Activated naive CD8-positive, alpha-beta T cell treated with anti-CD3 and anti-CD28 coated beads, Interleukin-2, amount 50 U/mL, for 24 hours (primary cell): ENCODE measurements at places on chromosomes 7 and 10.

DNA sequence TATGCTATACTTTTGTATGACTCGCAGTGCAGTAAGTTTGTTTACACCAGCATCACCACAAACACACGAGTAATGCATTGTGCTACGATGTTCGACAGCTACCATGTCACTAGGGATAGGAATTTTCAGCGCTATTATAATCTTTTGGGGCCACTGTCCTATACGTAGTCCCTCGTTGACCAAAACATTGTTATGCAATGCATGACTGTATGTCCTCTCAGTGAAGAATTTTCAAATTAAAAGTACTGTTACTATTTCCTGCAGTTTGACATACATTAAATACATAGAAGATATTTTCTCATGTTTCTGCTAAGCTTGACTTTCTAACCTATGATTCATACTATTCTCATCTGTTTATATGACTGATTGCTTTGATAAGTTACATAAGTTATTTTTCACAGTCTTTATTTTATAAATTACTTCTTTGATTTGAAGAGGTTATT is 203.6 kb downstream of the VTI1A start:
- DNase-seq: no peak

- DNase-seq: no peak
Measured at GRCh38 chr7:47233996-47234395, 347.9 kb downstream of the TNS3 start.

DNA sequence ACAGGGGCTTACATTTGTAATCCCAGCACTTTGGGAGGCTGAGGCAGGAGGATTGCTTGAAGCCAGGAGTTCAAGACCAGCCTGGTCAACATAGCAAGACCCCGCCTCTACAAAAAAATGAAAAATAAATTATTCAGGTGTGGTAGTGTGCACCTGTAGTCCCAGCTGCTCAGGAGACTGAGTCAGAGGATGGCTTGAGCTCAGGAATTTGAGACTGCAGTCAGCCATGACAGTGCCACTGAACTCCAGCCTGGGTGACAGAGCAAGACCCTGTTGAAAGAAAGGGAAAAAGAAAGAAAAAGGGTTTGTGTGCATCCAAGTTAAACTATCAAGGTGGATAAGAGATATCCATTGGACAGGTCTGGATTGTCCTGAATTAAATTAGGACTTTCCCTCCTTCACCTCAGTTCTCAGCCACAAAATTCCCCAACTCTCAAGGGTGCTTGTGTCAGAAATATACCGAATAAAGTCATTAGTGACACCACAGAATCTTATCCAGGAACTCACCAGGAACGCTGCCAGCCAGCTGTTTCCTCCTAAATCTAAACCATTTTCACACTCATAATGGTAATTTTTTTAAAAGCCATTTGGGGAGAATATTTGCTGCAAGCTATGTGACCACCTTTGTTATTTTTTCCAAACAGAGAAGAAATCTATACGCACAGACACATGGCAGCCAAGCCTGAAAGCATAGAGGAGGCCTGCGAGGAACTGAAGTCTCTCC is 12.0 kb downstream of the AFAP1L2 start:
- no peak for DNase-seq

GRCh38 chr10:43595739-43596298 is 10.4 kb upstream of the ZNF485 start:
- DNase-seq: no peak

DNA sequence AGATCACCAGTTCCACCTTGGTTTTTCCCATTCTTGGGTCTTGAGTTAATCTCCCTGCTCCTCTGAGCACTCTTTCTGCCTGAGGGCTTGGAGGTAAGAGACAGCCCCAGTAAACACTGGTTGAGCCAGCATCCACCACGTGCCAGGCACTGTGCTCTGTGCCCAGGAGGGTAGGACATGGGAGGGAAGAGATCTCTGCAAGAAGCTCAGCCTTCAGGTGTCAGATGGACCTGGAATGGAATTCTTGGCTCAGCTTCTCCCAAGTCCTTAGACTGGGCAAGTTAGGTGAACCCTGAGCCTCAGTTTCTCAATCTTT is 2.5 kb downstream of the ZYX start:
- DNase-seq: no peak

- DNase-seq: no peak
Measured at GRCh38 chr7:140297192-140297591, 101.1 kb downstream of the SLC37A3 start.

DNA sequence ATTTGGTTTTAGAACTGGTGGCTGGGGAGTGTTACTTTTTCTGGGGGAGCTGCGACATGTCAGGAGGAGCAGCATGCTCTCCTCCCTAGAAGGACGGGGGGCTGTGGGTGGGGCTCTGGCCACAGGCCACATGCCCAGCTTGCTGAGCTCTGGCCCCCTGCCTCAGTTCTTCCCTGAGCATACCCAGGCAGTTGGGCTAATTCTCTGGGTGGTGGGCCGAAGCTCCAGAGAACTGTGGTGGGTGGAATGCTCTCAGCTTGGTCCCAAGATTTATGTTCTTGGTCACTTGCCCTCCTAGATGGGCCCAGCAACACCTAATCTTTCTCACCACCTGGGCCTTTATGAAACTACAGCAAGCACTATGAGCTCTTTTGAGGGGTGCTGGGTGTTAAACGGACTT is 5.1 kb upstream of the ZNF775 start:
- no peak for DNase-seq

DNA sequence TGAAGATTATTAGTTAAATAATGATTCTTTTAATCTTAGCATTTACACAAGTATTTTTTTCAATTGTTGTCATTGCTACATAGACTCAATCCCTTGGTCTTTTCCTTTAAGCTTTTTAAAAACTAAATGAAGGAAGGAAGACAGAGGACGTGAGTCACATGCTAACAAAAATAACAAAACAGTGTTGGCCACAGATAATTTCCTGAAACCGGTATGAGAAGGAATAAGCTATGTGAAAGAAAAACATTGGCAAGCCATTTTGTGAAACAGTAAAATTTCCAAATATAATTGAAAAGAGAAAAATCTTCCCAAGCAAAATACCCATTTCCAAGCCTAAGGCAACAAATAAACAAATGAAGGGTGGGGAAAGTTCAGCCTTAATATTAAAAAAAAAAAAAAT is 223.0 kb downstream of the AHR start:
- DNase-seq: no peak

DNA sequence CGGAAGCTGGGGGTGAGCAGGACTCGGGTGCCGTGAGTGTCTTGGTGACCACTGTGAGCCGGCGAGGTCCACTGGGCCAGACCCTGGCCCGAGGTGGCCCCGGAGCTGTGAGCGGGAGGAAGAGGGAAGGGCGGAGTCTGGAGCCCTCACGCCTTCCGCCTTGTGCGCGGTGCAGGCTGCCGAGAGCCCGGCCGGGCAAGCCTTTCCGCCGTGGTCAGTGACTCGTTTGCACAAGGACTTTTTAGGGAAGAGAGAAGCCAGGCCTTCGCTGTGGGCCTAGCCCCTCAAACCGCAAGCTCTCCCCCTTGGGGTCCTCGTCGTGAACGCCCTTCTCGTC is 40.9 kb upstream of the ZNF32 start:
- DNase-seq: peak; percentile 47

- DNase-seq: no peak
Measured at GRCh38 chr7:39073432-39073831, 95.7 kb downstream of the POU6F2 start.

GRCh38 chr7:103823084-103823483 is 166.4 kb downstream of the RELN start:
- no peak for DNase-seq

DNA sequence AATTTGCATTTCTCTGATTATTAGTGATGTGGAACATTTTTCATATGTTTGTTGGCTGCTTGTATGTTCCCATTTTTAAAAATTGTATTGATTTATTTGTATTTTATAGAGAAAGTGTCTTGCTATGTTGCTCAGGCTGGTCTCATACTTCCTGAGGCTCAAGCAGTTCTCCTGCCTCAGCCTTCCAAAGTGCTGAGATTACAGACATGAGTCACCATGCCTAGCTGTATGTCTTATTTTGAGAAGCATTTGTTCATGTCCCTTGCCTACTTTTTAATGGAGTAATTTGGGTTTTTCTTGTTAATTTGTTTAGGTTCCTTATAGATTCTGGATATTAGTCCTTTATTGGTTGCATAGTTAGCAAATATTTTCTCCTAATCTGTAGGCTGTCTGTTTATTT is 214.2 kb upstream of the KAT6B start:
- DNase-seq: no peak

DNA sequence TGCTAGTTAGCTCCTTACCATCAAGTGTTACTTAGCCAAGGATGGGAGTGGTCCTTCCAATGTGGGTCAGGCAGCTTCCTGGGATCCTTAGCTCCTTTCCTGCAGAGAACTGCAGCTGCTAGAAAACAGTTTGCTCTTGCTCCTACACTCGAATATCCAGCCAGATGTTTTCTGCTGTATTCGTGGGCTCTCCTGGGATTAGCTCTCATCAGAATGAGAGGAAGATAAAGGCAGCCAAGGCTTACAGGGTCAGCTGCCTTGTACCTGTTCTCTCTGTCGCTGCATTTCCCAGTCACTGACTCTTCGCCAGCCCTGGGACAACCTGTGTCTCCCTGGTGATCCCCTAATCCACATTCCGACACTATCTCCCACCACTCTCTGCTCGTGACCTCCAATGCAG is 29.0 kb downstream of the NEUROD6 start:
- no peak for DNase-seq

GRCh38 chr7:78412216-78412858 is 613.8 kb downstream of the PHTF2 start:
- DNase-seq: no peak

- no peak for DNase-seq
Measured at GRCh38 chr7:67462781-67463191, 466.2 kb downstream of the TYW1 start.

- peak; percentile 72 for DNase-seq
Measured at GRCh38 chr7:127253281-127254162, 781 bp upstream of the GRM8 start.

- DNase-seq: peak; percentile 12
Measured at GRCh38 chr7:77538281-77539212, 1.5 kb downstream of the PTPN12 start.

DNA sequence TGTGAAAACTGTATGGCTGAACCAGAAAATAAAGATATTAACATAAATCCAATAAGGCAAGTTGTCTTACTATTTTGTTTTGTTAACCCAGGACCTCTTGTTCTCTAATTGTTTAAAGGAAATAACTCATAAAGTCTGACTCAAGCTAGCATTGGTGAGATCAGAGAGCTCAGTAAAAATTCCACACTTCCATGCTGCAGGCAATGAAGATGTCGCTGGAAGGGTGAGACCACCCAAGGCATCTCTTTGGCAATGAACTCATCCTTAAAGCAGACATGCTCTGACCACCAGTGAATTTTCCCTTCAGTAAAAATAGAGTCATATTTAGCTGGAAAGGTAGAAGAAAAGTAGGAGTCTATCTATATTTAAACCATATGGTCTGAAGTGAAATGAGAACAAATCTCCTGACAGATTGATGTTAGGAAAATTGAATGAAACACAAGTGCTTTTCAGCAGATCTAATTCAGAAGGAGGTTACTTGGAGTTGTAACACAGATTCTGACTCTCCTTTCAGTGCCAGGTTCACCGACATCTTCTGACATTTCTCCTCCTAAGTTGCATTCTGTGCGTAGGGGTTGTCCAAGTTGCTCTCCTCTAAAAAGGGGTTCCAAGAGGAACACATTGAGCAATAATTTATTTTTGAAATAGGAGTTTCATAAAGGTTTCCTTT is 32.8 kb upstream of the VIPR2 start:
- DNase-seq: no peak

- no peak for DNase-seq
Measured at GRCh38 chr10:5779730-5780129, 33.5 kb downstream of the GDI2 start.

DNA sequence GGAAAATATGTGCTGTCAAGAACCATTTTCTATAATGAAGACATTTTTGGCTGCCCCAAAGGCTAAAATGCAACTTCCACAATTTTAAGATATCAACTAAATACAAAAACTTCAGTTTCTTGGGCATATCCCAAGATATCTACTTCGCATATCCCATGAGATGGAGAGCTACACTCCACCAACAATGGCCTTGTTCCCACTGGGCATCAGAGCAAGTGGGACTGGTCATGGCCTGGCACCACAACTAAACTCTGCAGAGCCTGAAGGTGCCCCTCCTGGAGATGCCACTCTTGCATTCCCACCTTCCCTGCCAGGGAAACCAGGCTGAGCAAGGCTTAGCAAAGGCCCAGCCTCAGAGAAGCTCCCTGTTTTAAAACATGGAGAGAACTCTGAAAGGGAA is 75.8 kb upstream of the LRRC17 start:
- DNase-seq: no peak

- no peak for DNase-seq
Measured at GRCh38 chr7:129041142-129042085, 13.5 kb downstream of the TNPO3 start.

- DNase-seq: no peak
Measured at GRCh38 chr10:73512207-73512743, 16.5 kb upstream of the PPP3CB start.

DNA sequence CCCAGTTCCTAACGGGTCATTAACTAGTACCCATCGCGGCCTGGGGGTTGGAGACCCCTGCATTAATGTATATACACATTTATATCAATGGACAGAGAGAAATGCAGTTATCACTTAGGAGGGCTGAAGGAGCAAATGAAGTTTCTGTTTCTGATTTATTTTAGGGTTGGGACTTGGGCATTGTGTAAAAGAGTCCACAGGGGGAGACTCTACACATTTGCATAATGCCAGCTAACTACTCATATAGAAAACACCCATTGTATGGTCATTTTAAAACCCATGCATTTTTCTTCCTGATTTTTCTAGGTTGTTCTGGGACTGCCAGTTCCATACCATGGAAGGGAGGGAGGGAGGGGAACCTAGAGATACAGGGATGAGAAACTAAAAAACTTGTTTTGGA is 23.5 kb downstream of the BCCIP start:
- DNase-seq: no peak

GRCh38 chr10:119518936-119519335 is 23.6 kb downstream of the RGS10 start:
- no peak for DNase-seq
